Inflammatory macrophage treated with lipopolysaccharide for 4 hours (primary cell): ENCODE measurements at places on chromosomes 12 and 14.

GRCh38 chr12:119989731-119990381, 820 bp downstream of the BICDL1 start:
- DNase-seq, result peak; percentile 66

DNA sequence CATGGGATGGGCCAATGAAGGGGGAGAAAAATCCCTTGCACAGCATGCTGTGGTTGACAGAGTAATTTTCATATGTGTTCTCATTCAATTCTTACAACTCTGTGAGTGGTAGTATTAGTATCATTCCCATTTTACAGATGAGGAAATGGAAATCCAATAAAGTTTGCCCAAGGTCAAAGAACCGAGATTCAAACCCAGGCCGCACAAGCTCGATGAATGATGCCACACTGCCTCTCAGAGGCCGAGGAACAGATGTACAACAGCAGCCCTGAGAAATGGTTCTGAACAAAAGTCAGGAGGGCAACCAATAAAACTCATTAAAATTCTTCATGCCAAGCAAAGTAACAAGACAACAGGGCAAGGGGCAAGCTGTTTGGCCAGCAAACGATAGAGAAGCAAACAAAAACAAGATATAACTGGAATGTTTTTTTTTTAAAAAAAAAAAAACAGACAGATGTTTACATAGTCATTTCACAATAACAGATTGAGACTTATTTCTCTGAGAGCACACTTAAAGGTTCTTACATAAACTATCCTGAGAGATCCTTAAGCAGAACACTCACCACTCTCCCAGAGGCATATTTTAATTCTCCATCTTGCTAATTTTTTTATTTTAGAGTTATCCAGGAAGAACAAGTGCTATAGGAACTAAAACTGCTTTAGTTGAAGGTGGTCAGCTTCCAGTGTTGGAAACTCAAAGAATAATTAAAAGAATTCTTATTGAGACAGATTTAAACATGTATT, 85.8 kb downstream of the EXOC5 start:
- no peak for DNase-seq

DNA sequence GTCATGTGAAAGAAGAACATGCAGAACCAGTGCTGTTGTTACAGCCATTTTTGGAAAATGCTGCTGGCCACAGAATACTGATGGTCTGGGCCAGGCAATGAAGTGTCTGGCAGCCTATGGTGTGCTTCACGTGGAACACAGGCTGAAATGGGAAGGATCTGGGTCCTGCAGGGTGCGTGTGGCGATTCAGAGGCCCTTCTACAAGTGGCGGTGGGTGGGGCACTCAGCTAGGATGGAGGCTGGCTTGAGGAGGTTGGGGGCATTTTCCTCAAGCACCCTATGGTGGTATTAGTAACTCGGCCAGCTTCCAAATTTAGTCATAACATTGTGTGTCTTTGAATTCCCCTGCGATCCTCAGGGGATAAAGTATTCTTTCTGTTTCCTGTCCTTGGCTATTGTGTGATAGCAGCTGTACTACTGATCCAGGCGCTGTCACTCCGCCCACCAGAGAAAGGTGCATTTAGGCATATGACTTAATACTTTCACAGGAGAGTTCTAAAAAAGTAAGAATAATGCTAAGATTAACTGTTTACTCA, 9.2 kb upstream of the RAD52 start:
- DNase-seq, result no peak

DNA sequence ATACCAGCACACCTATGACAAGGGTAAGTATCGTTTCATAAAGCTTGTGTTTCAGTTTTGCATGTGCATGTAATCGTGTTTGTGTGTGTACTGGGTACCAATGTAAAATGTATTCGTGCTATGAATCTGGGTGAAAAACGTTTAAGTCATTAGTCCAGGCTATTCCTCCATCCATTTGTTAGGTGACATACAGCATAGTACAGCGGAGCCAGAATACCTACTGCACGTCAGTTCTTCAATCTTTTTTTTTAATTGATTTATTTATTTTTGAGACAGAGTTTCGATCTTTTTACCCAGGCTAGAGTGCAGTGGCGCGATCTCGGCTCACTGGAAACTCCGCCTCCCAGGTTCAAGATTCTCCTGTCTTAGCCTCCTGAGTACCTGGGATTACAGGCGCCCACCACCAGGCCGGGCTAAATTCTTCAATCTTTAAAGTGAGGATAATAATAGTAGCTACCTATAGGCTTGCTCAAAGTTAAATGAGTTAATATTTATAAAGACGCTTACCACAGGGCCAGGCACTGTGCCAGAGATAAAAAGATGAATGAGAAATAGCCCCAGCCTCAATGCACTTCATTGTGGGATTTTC, 661 bp upstream of the RPS26 start:
- DNase-seq, result no peak

DNA sequence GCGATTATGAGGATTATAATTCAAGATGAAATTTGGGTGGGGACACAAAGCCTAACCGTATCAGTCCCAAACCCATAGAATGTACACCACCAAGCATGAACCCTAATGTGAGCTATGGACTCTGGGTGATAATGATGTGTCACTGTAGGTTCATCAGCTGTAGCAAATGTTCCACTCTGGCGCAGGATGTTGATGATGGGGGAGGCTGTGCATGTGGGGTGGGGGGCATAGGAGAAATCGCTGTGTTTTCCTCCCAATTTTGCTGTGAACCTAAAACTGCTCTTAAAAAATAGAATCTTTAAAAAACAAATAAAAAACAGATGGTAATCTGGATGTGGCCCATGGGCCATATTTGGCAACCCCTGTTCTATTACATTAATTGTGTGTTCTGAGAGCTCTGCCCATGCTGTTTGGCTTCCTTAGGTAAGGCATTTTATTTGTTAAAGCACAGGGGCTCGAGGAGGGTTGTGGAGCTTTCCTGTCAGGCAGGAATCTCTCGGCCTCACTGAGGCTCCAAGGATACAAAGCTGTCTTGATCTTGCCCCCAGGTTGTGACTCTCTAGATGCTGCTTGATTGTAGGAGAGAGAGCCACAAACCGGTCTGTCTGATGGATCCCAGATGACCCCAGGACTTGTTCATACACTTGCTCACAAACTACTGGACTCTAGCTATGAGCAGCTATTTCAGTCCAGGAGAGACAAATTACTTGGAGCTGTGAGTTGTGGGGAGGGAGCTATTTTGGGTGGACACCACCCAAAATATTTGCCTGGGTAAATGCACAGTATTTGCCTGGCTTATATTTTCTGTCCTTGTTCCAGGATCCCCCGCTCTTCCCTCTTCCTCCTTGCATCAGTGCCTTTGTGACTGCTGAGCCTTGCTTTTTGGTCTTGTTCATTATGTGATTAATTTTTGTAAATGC, 340.2 kb downstream of the MED13L start:
- DNase-seq, result no peak

DNA sequence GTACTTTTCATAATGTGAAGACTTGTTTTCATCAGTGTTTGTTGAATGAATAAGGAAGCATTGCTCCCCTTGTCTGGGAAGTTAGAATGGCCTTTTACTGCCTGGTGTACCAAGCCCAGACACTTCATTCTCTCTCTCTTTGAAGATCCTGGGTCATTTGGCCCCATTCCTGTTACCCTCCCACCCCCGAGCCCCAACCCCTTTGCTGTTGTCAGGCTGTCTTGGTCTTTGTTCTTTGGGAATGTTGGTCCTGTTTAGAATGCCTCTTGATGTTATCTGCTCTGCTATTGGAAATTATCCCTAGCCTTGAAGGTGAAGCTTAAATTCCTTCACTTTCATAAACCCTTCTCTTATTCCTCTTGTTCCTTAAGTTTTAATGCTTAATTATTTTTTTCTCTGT, 13.8 kb downstream of the DERA start:
- no peak for DNase-seq

DNA sequence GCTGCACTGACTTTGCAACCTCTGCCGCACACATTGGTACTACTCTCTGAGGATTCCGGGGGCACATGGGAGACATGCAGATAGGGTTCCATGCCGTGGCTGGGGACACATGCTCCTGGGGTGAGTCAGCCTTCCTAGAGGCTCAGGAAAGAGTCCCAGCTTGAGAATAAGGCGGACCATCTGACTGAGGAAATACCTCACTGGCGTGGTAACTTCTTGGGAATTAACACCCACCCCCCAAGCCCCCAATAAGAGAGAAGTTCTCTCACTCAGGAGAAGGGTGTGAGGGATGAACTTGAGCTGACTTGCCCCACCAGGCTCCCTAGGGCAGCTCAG, 23.2 kb downstream of the PLXNC1 start:
- DNase-seq, result no peak

DNA sequence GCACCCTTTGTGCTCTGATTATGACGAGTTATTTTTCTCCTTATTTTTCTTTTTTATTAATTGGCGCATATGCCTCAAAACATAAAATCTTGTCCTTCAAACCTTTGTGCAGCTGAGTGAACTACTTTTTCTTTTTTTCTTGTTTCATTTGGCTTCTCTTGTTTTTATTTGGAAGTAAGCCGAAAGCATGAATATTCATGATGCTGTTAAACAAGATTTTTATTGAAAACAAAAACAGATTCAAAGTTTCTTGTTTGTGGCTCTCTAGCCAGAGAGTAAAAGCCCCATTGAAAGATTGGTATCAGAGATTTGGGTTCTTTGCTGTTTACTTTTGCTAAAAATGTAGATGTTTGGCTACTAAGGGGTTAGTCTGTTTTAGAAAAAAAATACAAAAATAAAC, 183.8 kb downstream of the TMEM132C start:
- DNase-seq, result no peak

DNA sequence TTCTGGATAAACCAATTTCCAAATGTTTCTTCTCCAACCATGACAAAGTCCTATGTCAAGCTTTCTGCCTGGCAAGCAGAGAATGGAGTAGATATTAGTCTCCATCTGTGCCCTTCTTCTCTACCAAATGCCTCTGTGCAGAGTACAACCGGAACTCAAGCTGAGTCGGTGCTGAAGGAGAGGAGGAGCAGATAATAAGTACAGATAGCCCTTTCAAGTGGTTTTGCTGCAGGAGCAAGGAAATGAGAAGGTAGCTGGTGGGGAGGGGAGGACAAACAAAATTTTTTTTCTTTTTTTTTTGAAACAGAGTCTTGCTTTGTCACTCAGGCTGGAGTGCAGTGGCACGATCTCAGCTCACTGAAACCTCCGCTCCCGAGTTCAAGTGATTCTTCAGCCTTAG, 14.2 kb upstream of the HELB start:
- DNase-seq, result no peak

DNA sequence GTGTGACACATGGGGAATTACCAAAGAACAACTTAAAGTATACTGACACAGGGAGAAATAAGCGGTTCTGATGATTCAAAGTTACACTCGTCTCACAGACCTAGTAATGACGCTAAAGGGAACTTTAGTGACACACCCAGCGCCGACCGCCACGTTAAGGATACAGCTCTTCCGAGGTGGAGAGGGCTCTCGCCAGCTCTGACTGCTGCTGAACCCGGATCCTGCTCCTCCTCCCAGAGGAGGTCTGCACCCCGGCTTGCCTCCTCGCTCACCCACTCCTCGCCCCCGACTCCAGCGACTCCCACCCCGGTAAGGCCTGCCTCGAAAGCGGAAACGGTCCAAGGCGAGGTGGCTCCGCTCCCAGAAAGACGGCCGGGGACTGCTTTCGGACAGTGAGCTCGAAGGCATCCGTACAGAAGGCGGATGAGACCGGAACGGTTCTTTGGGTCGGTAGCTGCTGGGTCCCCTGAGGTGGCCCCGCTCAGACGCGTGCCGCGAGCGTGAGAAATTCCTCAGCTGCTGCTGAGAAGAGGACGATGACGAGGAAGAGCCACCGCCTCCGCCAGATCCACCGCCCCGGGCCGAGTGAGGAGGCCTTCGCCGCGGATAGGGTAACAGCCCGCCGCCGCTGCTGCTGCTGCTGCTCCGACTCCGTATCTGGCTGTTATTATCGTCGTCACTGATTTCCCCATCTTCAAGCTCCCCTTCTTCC, 643 bp downstream of the ZFC3H1 start:
- DNase-seq, result peak; percentile 96

- DNase-seq, result peak; percentile 85
Measured at GRCh38 chr14:76763096-76764041, 2.1 kb downstream of the VASH1 start.

- peak; percentile 96 for DNase-seq
Measured at GRCh38 chr12:89333564-89334252, 18.6 kb downstream of the DUSP6 start.

DNA sequence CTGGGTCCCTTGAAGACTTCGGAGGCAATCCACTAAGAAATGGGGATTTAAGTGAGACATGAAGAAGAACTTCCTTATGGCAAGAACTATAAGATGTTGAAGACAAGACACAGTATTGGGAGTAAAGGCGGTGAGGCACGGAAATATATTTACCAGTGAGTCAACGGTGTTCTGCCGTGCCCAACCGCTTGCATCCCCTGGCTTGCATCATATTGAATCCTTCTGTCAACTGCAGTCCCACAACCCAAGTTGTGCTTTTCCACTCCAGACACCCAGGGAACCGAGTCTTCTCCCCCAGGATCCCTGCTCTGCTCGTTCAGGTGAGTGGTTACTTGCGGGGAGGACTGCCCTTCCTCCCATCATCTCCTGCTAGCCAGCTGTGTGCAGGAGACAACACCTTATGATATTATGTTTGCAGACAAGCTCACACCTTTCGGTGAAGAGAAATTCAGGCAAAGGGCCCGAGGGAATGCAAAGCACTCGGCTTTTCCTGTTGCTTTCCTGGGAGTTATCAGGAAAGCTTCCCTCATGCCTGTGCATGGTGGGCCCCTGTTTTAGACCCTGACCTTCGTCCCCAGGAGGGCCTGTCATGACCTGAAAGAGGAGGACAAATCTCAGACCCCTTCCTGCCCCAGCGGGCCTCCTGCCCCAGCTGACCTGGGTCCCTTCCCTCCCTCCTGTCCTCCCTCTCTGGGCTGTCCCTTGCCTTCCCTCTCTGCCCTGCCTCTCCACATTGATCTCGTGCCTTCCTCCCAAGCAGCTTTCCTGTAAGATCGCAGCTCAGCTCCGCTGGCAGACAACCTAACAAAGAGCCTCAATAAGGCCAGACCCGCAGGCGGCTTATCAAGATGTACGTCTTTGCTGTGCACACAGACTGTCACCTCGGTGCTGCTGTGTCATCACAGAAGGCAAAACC, 4.3 kb upstream of the LRTM2 start:
- no peak for DNase-seq
